H1 (cell line): ENCODE measurements at places on chromosomes 16 and 17.

DNA sequence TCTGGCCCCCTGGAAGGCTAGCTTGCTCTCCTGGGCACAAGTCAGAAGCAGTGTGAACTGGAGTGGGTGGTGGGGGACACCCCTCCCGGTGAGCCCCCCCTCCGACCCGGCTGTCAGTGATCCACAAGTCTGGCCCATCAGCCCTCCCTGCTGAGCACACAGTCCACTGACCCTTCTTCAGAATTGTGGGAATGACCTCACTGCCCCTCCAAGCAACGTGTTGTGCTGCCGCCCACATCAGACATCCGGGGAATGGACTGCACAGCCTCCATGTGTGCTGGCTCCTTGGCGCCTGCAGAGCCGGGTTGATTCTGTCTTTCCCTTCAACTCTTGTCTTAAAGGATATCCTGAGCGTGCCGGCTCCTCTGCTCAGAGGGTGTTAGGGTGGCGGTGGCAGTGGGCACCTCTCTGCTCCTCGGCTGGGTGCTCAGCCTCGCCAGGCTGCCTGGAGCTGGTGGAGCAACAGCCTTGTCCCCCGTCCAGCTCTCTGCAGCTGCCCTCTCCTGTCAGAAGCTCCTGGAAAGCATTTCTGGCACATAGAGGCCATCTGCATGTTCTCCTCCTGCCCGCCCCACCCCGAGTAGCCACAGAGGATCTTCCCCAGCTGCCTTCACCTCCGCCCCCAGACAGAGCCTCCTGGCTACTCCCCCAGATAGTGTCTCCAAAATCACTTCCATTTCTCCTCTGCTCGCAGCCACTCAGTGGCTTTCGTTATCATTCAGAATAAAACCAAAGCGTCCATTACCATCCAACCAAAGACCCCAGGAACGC lies 19.8 kb downstream of the NPTX1 start:
- H3K4me1 ChIP-seq = peaks cover 3% of the 10 kb centered on the region; the same call in 1 of the 2 replicates
- H3K4me3 ChIP-seq = no peak overlapping the region
- no peak overlapping the region for H3K27ac ChIP-seq
- no peaks in the 10 kb centered on the region for H3K36me3 ChIP-seq

GRCh38 chr17:39667945-39668924 lies at the start of gene PNMT:
PNMT (plus strand) TSS chr17:39668453; CDS start chr17:39668476, 23 bp downstream.
- peaks cover 37% of the 10 kb centered on the region for H3K4me1 ChIP-seq
- no peaks in the 10 kb centered on the region for H3K36me3 ChIP-seq
- no peaks in the 10 kb centered on the region for H3K27me3 ChIP-seq
- H3K27ac ChIP-seq = no peak within 1 kb of the TSS
- H3K4me3 ChIP-seq = peak within 1 kb of the TSS; percentile 29

GRCh38 chr16:11050944-11051343 lies 106.6 kb downstream of the CLEC16A start:
- H3K4me3 ChIP-seq = no peak overlapping the region
- H3K4me1 ChIP-seq = peaks cover 4% of the 10 kb centered on the region
- no peak for DNase-seq
- no peaks in the 10 kb centered on the region for H3K36me3 ChIP-seq
- no peak overlapping the region for H3K27ac ChIP-seq

DNA sequence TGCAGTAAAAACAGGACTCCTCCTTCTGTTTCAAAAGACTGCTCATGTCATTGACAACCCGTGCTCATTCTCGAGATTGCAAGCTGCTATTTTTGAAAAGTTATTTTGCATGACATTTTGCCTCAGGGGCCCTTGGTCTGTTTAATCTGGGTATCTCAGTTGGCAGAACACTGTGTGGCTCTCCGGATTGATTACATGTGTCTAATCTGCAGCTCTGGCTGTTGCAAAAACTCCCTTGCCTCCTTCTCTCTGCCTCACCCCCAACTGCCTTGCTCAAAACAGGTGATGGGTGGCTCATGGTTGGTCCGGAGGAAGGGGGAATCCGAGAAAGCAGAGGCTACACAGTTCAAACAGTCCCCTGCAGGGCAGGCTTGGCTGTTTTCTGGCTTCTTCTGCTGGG lies 25.3 kb downstream of the GINS3 start:
- DNase-seq = no peak
- H3K27me3 ChIP-seq = no peaks in the 10 kb centered on the region
- no peak overlapping the region for H3K4me3 ChIP-seq
- no peaks in the 10 kb centered on the region for H3K36me3 ChIP-seq

DNA sequence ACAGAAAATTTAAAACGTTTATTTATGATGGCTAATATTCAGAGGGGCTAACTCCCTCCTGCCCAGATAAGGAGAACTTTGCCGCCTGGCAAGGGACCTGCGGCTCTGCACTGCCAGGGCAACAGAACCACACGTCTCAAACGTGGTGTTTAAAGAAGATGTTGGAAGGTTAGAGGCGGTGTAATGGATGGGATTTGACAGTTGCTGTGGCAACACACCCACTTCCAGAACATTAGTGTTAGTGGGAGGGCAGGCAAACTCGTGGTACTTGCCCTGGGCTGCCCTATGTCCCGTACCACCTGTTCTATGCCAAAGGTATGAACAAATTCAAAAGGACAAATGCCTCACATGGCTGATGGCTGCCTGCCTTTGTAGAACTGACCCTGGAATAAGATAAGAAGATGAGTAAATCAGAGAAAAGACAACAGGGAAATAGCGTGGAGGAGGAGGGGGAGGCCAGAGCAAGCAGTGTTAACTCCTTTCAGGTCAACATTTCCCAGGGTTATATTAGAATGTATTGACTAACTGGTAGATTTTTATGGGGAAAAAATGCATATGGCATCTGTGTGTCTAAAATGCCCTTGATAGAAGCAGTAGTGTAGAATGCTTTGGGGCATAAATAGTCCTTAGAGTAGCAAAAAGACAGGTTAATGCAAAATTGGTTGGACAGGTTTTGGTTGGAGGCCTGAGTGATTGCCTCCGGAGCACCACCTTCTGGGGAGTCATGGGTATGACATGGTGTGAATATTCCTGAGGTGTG lies 30.8 kb downstream of the HLF start:
- no peak overlapping the region for H3K4me3 ChIP-seq
- DNase-seq = peak; percentile 76
- no peaks in the 10 kb centered on the region for H3K4me1 ChIP-seq
- no peaks in the 10 kb centered on the region for H3K27me3 ChIP-seq

DNA sequence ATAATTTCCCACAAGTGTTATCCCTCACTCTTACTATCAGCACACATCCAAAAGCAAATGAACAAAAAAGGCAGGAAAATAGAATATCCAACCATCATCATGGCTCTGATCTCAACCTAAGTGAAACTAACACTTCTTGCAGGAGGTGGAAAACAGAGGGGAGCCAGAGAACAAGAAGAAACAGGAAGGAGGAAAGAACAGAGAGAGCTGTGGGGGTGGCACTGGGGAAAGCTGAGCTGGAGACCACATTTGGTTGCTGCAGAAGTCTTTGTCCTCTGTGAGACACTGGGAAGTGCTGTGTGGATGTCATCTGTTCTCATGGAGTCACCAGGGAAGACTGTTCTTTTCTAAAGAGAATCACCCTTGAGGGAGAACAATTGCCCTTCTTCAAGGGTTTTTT lies 34.7 kb downstream of the GRB7 start:
- no peaks in the 10 kb centered on the region for H3K27me3 ChIP-seq
- no peak overlapping the region for H3K4me3 ChIP-seq
- no peak overlapping the region for H3K27ac ChIP-seq
- H3K4me1 ChIP-seq = no peaks in the 10 kb centered on the region
- H3K36me3 ChIP-seq = no peaks in the 10 kb centered on the region

DNA sequence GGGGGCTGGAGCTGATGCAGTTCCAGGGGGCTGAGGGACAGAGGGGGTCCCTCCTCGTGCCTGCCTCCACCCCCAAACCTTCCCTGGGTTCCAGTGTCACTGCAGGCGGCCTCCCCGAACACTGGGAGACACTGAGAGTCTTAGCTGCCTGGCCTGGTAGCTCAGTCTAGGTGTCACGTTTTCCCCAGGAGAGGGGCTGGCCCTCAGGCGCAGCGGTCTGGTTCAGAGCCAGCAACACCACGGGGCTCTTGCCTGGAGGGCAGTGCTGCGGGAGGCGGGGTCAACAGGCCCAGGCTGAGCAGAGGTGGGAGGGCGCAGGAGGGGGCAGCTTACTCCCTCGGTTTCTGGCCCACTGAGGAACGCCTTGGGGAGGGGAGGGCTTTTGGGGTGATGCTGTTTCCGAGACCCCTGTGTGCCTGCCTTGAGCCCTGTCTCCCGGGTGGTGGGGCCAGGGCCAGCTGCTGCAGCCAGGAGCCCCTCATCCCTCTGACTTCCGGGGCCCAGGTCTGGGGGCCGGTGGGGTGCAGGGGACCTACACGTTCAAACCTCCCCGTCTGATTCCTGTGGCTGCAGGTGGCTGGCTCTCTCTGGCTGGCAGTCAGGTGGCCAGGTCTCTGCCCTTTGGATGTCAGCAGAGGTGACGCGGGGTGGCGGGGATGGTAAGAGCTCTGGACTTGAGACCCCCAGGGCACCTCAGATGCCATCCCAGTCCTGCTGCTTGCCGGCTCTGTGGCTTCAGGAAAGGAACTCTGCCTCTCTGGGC lies 89.3 kb upstream of the GSE1 start:
- H3K27ac ChIP-seq = no peak overlapping the region
- no peak overlapping the region for H3K4me3 ChIP-seq
- peaks cover 19% of the 10 kb centered on the region for H3K4me1 ChIP-seq
- no peaks in the 10 kb centered on the region for H3K36me3 ChIP-seq

- peaks cover 15% of the 10 kb centered on the region; the same call in 1 of the 2 replicates for H3K36me3 ChIP-seq
- DNase-seq = no peak
- H3K27ac ChIP-seq = no peak overlapping the region
- H3K4me3 ChIP-seq = no peak overlapping the region
- H3K4me1 ChIP-seq = no peaks in the 10 kb centered on the region
- H3K27me3 ChIP-seq = no peaks in the 10 kb centered on the region
Measured at GRCh38 chr16:23584186-23585076, 11.7 kb downstream of the NDUFAB1 start.

- no peaks in the 10 kb centered on the region for H3K27me3 ChIP-seq
- DNase-seq = no peak
- no peaks in the 10 kb centered on the region for H3K36me3 ChIP-seq
Measured at GRCh38 chr17:8941520-8941919, 24.0 kb downstream of the PIK3R5 start.
